ENCODE measurements at places on chromosomes 3 and 15.

DNA sequence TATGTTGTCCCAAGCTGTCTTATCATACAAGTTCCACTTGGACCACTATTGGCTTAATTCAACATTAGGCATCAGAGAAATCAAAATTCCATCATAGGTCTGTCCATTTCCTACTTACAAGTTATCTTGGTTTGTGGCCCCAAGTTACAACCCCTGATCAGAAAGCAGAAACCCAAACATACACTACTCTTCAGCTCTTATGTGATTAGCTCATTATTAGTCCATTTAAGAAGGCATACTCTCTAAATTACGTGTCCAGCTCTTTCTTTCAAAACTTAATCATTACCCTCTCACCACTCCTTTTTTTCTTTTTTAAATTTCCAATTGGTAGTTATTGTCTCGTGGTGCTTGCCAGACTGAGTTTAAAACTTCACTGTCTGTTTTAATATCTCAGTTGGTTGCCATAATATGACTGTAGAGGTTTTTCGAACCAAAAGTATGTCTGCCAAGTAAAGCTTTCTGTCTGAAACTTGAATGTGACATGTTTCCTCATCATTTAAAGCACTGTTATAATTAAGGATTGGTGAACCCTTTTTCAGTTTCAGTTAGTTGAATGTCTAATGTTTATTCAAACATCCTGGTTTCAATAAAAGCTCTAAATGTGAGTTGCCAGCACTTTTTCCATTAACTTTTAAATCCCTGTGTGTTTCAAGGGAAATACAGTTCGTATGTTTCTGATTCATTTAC is 150.3 kb downstream of the SAMMSON start:
- no peak for DNase-seq

DNA sequence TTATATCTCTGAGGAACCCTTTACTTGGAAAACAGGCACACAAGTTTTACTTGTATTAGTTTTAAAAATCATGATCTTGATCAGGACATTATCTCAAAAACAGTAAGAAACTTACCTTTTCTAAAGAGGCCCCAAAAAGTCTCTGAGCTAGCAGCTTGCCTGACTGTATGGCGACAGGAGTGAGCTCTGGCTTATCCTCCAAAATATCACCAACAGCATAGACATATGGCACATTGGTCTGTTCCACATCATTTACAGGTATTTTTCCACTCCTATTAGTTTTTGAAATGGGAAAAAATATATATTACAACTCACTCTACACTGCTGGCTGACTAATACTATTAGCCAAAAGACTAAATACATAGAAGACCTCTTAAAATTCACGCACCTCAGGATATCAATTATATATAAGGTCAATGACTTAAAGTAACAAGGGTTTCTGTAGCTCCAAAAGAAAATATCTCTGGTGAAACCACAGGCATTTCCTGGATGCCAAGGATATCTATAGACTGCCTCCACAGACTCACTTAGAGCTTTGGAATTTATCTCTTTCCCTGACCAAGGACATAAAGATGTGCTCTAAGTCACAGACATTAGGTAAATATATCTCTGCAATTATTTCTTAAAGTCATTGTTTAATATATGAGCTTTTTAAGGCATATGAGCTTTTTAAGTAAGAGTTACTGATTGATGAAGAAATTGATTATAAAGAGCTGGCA is 33.1 kb downstream of the TXNRD3 start:
- no peak for DNase-seq

GRCh38 chr3:188097791-188098190 is 56.2 kb upstream of the LPP start:
- no peak for DNase-seq

DNA sequence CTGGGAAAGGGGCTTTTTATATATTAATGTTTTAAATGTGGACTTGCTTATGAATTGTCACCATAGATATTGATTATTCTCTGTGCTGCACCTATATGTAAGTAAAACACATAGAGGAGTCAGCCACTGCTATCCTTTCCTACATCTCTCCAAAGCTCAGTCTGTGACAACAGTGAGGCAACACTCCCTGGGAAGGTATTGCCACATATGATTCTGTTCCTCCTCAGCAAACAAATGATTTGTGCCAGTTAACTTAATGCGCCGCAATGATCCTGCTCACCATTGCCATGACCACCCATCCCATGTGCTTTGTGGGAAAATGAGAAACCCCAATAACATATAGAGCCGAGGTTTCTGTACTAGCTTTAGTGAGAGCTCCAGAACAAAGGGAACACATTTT is 75.1 kb upstream of the FBN1 start:
- DNase-seq, result no peak

GRCh38 chr3:69306239-69307185 is 79.4 kb downstream of the FRMD4B start:
- peak; percentile 40 for DNase-seq

DNA sequence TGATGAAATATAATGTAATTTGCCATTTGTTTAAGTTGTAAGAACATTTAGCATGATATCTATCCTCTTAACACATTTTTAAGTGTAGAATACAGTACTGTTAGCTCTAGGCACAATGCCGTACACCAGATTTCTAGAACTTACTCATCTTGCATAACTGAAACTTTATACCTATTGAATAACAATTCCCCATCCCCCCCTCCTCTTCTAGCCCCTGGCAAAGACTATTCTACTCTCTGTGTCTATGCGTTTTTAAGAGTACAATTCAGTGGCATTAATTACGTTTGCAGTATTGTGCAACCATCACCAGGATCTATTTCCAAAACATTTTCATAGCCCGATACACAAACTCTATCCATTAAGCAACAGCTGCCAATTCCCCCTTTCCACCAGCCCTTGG is 261.7 kb downstream of the PLOD2 start:
- DNase-seq, result no peak

DNA sequence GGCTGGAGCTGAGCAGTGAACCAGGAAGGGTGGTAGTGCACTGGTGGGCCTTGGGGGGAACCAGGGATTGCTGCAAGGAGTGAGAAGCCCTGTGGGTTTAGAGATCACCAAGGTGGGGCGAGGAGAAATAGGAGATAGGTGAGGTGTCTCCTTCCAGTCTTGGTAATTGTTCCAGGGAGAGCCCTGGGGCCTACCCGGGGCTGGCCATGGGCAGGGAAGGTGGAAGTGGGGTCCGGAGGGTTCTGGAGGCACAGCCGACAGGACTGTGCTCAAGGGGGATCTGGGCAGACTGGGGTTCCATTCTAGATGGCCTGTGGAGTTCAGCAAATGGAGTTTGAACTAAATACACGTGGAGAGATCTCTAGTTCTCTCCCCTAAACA is 4.5 kb downstream of the CHST13 start:
- no peak for DNase-seq

DNA sequence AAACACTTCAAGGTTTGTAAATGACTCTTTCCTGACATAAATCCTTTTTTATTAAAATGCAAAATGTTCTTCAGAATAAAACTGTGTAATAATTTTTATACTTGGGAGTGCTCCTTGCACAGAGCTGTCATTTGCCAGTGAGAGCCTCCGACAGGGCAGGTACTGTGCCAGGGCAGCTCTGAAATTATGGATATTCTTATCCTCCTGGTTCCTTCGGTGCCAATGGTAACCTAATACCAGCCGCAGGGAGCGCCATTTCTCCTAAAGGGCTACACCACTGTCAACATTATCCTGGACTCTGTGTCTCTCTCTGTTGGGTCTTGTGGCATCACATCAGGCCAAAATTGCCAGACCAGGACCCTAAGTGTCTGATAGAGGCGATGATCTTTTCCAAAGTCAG is 33.0 kb downstream of the CHDH start:
- DNase-seq, result no peak

GRCh38 chr3:77038930-77039605 is 831 bp upstream of the ROBO2 start:
- DNase-seq, result no peak

GRCh38 chr3:48560648-48561018 is 2.9 kb downstream of the UCN2 start:
- DNase-seq, result no peak

DNA sequence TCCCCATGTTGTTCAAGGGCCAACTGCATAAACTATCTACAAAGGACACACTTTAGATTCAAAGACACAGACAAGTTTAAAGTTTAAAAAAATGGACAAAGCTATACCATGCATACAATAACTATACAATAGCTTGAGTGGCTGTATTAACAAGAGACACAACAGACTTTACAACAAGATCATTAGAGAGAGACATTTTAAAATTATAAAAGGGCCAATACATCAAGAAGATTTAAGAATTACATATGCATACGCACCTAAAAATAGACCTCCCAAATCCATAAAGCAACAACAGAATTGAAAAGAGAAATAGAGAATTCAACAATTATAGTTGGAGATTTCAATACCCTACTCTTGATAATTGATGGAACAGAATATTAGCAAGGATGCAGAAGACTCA is 79.4 kb downstream of the XXYLT1 start:
- no peak for DNase-seq

- no peak for DNase-seq
These were observed 619.2 kb downstream of the NAALADL2 start for GRCh38 chr3:175478301-175478700.

GRCh38 chr3:134625885-134626741 is 24.7 kb downstream of the KY start:
- DNase-seq, result no peak

DNA sequence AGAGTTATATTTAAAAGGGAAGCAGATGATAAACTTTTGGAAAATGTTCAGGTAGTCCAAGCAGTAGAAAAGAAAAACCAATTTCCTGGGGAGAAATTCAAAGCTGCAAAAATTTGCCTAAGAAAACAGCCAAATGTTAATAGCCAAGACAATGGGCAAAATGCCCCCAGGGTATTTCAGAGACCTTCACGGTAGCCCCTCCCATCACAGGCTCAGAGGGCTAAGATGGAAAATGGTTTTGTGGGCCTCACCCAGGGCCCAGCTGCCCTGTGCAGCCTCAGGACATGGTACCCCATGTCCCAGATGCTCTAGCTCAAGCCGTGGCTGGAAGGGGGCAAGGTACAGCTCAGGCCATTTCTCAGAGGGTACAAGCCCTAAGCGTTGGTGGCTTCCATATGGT is 391.0 kb downstream of the ZIC4 start:
- DNase-seq, result no peak

GRCh38 chr3:28218071-28218916 is 23.1 kb upstream of the CMC1 start:
- no peak for DNase-seq

- DNase-seq, result no peak
These were observed 154.3 kb upstream of the IGF1R start for GRCh38 chr15:98493966-98494511.

DNA sequence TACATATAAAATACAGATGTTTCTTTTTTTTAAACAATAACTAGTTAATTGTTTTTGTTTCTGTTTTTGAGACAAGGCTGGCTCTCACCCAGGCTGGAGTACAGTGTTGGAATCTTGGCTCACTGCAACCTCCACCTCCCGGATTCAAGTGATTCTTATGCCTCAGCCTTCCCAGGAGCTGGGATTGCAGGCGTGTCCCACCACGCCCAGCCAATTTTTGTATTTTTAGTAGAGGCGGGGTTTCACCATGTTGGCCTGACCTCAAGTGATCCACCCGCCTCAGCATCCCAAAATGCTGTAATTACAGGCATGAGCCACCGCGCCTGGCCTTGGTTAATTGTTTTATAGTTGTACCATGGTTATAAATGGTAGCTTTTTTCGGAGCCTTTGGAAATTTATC is 72.3 kb downstream of the PIAS1 start:
- DNase-seq, result no peak

DNA sequence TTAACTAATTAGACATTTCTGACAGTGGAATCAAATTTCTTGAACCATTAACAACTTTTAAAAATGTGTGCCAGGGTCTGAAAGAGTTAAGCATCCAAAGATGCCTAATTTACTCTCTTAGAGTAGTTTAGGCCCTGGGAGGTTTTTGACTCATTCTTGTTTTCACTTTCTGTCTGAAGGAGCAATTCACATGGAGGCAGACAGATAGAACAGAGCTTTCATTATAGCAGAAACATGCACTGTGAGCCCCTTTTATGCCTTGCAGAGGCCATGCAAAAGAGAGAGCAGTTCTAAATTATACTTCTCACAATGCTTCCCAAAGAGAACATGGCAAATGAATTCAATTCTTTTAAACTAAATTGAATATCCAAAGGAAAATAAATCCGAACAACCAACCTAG is 554.8 kb downstream of the MFSD1 start:
- DNase-seq, result no peak

DNA sequence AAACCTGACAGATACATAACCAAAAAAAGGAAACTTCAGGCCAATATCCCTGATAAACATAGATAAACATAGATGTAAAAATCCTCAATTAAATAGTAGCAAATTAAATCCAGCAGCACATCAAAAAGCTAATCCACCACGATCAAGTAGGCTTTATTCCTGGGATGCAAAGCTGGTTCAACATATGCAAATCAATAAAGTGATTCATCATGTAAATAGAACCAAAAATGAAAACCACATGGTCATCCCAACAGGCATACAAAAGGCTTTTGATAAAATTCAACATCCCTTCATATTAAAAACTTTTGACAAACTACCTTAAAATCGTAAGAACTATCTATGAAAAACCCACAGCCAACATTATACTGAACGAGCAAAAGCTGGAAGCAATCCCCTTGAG is 882.2 kb downstream of the NTRK3 start:
- no peak for DNase-seq

DNA sequence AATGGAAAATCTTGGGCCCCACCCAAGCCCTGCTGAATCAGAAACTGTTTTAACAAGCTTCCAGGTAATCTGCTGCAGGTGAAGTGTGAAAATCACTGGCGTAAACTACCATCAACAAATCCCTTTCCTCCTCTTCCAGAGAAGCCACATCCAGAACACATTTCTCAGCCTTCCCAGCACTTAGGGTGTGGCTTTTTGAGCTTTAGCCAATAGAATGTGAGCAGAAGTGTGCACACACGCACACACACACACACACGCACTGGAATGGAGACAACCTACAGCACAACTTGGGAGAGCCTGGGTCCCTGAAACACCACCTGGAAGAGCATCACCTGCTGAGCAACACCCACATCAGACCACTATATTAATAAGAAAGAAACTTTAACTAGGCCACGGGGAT is 98.6 kb downstream of the OSBPL10 start:
- DNase-seq, result no peak

- no peak for DNase-seq
These were observed 104.7 kb downstream of the SEMA6D start for GRCh38 chr15:47822048-47822447.

GRCh38 chr15:74128785-74129585 is 1.4 kb upstream of the ISLR2 start:
- no peak for DNase-seq

DNA sequence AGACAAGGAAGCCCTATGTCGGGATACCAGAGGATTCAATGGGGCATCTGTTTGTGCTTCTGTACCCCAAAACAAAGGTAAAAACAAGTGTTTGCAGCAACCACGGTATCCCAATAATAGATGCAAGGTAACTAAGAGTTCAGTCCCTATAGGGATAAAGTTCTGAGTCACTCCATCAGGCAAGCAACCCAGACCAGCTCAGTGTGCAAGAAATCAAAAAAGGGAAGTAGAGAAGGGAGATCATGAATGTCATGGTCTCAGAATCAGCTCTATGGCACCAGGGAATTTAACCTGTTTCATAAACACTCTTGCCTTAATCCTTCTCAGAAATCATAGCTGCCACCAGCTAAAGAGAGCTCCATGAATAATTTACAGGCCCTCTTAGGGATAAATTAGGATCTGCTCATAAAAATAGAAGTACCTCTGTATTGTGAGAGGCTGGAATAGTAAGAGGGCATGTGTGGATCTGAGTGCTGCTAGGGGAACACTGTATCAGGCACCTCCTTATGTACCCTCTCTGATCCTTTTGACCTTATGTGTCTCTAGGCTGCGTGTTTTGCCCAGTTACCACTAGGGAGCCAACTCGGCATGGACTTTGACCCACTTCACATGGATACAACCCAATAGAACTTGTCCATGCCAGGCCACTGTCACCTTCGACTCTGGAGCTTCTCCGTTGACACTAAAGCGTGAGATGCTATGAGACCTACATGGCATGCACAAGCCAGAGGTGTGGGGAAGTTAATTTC is 754.6 kb downstream of the AGBL1 start:
- no peak for DNase-seq

Measured in stimulated activated CD8-positive, alpha-beta memory T cell treated with anti-CD3 and anti-CD28 coated beads, Interleukin-7, amount 100 ng/mL, for 48 hours (primary cell).